ENCODE measurements at places on chromosomes 3 and 15.

- peak; percentile 58 for DNase-seq
These were observed 58.4 kb downstream of the MAP6D1 start for GRCh38 chr3:183766745-183767606.

- DNase-seq: no peak
These were observed 467.4 kb upstream of the BCHE start for GRCh38 chr3:166304584-166304983.

GRCh38 chr3:110624576-110624975, 447.0 kb upstream of the NECTIN3 start:
- no peak for DNase-seq

DNA sequence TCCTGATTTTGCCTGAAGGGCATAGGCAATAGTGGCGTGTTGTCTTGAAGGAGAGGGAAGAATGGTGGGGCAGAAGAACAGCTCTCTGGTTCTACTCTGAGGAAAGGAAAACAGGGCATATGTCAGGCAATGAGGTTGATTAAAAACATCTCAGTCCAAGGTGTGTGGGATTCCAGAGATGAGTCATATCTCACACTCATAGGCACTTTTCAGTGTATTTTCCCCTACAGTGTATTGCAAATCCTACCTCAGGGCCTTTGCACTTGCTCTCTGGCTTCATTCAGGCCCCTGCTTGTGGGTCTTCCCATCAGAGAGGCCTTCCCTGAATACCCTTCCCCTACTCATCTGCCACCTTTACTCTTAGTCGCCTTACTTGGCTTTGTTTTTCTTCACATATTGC, 107.8 kb downstream of the SLCO3A1 start:
- DNase-seq: no peak

DNA sequence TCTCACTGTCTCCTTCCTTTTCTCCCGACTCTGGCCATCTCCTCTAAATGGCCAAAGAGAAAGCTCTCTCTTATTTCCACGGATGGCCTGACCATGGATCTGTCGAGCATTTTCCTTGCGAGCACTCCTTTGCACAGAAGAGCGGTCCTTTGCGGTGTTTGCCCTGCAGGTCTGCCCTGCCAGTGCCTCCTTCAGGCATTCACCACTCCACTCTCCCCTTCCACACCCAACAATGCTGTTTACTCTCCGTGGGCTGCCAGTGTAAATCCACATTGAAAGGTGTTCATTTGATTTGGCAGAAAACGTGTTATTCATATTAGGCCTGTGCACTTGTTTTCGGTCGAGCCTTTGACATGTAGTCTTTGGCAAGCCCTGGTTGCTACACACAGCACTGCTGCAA, 49.6 kb downstream of the CACNA2D3 start:
- DNase-seq: no peak

- DNase-seq: peak; percentile 4
These were observed 27.9 kb upstream of the PRTG start for GRCh38 chr15:55770806-55771205.

- no peak for DNase-seq
These were observed 30.9 kb downstream of the GOLM2 start for GRCh38 chr15:44319385-44319784.

GRCh38 chr15:68051109-68051508, 3.0 kb upstream of the PIAS1 start:
- DNase-seq: no peak

GRCh38 chr15:88956263-88956662, 43.1 kb upstream of the MFGE8 start:
- DNase-seq: no peak

GRCh38 chr15:31045606-31046005, 54.2 kb upstream of the MTMR10 start:
- no peak for DNase-seq

DNA sequence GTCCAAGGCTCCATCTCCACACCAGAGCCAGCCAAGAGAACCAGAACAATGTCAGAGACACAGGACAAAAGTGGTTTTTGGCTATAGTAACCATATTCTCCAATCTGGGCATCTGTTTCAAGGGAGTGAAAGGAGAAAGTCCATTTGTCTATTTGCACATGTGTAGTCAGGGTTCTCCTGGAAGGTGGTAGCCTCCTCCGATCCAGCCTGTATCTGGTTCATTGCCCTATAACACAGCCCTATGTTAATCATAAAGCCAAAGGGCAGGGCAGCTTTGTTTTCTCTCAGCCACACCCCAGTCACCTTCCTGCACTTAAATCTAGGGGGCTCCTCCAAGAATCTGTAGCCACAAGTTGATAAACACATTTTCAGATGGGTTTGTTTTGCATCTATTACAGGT, 128.1 kb upstream of the ADPGK start:
- no peak for DNase-seq

DNA sequence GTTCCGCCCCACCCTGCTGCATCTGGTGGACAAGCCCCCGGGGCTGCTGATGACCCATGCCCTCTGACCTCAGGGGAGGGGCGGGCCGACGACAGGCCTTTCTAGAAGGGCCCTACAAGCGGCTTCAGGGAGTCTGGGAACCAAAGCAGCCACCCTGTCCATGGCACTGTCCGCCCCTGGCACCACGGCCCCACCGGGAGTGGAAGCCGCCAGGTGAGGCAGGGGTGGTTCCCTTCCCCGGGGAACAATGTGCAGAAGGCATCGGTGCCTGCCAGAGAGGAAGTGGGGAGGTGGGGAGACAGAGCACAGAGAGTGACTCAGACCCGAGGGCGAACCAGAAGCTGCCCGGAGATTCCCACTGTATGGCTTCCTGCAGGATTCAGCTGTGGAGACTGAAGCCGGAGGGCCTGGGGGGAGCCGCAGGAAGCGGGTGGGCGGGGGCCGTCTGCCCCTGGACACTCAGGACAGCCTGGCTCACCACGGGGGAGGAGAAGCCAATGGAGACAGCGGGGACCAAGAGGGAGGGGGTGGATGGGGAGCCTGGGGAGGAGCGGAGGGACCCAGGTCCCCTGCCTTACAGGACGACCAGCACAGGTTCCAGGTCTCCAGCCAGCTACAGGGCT, 134.0 kb downstream of the TPRA1 start:
- DNase-seq: no peak

DNA sequence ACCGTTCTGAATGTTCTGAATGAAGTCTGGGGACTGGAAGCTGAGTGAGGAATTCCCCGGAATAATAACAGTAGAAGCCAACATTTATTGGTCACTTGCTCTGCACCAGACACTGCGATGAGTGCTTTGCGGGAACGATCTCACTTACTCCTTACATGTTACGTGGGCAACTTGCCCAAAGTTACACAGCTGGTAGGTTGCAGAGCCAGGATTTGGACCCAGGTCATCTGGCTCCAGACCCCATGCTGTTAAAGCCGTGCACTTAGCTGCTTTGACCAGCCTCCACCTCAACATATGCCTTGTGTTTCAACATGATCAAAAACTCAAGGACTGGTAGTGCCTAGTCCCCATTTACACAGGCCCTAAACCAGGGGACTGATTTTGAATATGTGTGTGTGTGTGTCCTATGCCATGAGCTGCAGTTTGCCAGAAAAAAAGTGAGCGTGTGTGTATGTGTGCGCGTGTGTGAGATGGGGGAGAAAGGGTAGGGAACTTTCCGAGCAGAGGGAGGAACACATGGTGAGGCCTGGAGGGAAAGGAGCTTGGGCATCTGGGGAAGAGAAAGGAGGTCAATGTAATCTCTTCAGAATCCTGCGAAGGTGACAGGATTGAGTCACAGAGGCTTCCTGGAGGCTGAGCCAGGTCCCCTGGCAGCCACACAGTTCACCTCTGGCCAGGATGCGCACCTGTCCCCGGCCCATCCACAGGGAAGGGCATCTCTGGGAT, 28.9 kb downstream of the LINGO1 start:
- DNase-seq: no peak

GRCh38 chr3:136733317-136733833, 18.8 kb downstream of the STAG1 start:
- DNase-seq: no peak

GRCh38 chr3:33799202-33799551, 747 bp downstream of the PDCD6IP start:
- DNase-seq: no peak

GRCh38 chr3:1017870-1018269, 75.0 kb upstream of the CNTN6 start:
- DNase-seq: no peak

GRCh38 chr15:67050522-67051087, 14.8 kb upstream of the SMAD3 start:
- DNase-seq: no peak

DNA sequence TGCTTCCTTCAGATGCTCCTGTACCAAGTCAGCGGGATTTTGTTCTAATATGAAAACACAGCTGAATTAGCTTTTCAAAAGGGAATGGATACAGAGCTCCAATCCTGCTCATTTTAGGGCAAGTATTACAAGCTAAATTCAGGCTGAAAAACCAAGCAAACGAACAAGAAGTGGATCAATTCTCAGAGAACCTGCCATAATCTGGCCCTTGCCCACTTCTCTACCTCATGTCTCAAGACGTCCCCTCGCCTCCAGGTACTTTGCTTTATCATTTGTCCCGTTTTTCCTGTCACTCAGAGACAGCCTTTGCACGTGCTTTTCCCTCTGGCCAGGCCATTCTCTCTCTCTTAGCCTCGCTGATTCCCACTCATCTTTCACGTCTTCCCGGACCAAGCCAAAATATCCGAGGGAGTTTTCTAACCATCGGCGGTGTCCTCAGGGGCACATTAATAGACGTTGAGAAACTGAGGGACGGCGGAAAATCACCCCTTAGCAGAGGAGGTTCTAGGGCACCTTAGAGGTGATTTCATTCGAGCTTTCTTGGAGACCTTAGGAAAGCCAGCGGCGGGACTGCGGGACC, 654 bp downstream of the SUSD5 start:
- no peak for DNase-seq

DNA sequence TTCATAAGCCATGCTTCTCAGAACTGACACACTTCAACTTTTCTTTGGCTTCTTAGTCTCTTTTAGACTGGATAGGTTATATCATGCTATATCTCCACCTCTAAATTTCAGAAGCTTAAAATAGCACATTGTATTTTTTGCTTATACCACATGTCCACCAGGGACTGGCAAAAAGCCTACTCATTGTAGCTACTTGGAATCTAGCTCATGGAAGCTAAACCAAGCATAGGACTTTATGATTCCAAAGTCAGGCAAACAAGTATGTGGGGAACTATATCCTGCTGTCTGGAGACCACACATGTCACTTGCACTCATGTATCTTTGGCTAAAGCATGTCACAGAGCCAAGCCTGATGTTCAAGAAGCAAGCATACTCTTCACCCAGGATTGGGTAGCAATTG, 245.0 kb upstream of the RASGRP1 start:
- DNase-seq: no peak

DNA sequence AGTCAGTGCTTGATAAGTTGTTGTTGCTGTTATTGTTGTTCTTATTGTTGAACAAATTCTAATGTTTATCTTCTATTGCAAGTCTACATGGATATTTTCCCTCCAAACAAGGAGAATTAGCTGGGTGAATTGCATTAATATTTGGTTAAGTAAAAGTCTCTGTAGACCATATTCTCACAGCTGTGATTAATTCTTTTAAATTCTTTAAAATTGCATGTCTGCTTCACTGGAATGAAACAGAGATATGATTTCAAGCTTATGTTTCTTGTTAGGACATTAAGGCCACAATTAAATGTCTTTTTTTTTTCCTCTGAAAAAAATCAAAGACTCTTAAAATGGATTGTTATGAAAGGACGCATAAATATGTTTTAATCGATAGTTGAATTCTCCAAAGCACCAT, 153.4 kb downstream of the EBLN2 start:
- DNase-seq: no peak

- no peak for DNase-seq
These were observed 72.2 kb downstream of the ZNF148 start for GRCh38 chr3:125302932-125303331.

DNA sequence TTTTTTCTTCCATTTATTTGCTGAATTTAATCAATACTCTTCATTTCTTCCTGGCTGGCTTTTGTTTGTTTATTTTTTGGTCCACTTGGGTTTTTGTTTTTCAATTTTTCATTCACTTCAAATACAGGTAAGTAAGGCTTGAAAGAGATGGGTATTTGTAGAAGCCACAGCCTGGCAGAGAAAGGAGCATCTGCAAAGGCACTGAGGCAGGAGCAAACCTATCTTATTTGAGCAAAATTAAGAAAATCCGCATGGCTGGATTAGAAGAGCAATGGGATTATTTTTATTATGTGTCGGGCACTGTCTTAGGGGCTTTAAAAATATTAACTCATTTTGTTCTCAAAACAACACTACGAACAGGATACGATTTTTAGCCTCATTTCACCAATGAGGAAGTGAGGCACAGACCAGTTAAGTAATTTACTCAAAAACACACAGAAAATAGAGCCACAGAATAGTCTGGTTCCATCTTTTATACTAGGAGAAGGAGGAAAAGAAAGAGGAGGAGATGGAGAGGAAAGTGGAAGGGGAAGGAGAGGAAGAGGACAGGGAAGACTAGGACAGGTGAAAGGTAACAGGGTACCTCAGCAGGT, 35.1 kb upstream of the CCDC80 start:
- DNase-seq: no peak

GRCh38 chr3:117844676-117845075, 1135.1 kb downstream of the TUSC7 start:
- no peak for DNase-seq

- no peak for DNase-seq
These were observed 272.0 kb upstream of the RGMA start for GRCh38 chr15:93360976-93361375.

Measured in NCI-H2227 treated with DMSO at 0.1 percent for 48 hours (cell line).